ENCODE measurements at places on chromosomes 7 and 10. TPM values are rescaled to one million over a fixed set of nuclear protein-coding genes. Genes with fewer than 3 reads are reported as not detected.

DNA sequence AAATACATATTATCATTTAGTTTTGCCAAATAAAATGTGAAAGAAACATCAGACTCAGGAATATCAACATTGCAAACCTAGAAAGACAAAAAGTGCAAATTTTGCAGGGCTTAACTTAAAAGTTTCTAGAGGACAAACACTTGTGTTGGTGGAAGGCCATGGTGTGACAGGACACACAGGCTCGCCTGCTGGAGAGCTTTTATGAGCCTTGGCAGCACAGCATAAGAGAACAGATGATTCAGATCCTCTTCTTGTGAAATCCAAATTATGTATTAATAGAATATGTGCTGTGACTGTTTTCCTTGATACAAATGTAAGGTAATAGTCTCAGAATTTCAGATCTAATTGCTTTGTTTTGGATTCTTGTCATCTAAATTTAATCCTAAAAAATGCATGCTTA lies 72.9 kb upstream of the ABCB5 start:
- peak; percentile 56 for DNase-seq

GRCh38 chr10:77622889-77623291 lies 14.7 kb downstream of the KCNMA1 start:
- DNase-seq: no peak

The CCL24 gene
- not detected for total RNA-seq

GRCh38 chr7:88269586-88269985 lies 37.1 kb downstream of the STEAP4 start:
- no peak for DNase-seq

The ESYT2 gene
- 67.6 TPM for total RNA-seq

DNA sequence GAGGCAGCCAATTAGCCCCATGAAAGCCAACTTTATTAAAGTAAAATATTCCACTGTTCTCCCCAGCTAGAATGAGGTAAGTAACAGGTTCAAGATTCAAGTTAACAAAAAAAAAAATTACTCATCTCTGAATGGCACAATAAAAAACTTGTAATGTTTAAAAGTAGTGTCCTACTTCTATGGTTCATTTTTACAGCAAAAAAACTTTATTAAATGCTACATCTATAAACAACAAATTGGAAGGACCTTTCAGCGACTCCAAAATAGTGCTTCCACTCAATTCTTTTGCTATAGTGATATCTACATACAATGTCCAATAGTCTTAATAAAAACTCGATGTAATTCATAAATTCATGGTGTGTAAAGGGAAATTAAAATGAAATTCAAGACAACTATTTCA lies 59.2 kb downstream of the EZH2 start:
- no peak for DNase-seq

The NPFFR1 gene
- not detected for total RNA-seq

- no peak for DNase-seq
These were observed 57.7 kb downstream of the PRTFDC1 start for GRCh38 chr10:24894728-24895127.

DNA sequence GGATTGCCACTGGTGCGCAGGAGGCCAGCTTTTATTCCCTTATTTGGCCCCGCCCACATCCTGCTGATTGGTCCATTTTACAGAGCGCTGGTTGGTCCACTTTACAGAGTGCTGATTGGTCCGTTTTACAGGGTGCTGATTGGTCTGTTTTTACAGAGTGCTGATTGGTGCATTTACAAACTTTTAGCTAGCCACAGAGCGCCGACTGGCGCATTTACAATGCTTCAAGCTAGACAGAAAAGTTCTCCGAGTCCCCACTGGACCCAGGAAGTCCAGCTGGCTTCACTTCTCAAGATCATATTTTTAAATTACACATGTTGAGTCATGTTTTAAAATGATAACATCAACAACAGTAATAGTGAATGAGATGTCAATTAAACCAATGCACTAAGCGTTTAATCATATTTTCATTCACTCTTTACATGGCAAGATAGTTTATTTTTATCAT lies 128.3 kb downstream of the CUBN start:
- DNase-seq: no peak

DNA sequence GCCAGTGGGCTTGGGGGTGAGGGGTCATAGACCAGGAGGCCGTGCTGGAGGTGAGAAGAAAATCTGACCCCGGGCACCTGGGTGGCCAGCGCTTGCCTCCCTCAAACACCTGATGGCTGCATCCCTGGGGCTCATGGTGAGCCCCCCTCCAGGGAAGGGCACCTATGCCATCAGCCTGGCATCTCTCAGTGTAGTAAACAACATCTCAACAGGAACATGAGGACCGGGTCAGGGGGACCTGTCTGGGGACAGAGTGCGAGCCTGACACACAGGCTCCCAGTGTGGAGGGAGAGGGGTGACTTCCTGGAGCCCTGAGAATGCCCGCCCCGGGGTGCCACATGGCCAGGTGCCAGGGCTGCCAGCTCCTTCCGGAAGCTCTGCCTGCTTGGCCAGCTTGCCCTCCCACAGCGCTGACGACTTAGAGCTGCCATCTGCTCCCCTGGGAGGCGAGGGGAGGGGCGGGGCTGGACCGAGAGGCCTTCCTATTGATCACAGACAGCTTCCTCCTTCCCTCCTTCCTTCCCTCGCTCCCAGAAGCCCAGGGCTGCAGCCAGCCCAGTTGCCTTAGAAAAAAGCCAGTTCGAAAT lies 12.3 kb downstream of the STX1A start:
- no peak for DNase-seq

The UBE3C gene
- 116 TPM for total RNA-seq

- DNase-seq: peak; percentile 88
These were observed at the start of the genes DCLRE1A and NHLRC2 for GRCh38 chr10:113854013-113854760. DCLRE1A (minus strand) TSS chr10:113854082; CDS start chr10:113853182, 900 bp downstream. NHLRC2 (plus strand) TSS chr10:113854661; CDS start chr10:113854873, 212 bp downstream.

GRCh38 chr10:132033632-132034031 lies 32.1 kb upstream of the JAKMIP3 start:
- no peak for DNase-seq

The GLI3 gene
- total RNA-seq: 1.0 TPM

The SCART1 gene
- 0.28 TPM for total RNA-seq

The MINDY4 gene
- total RNA-seq: 2.7 TPM

GRCh38 chr10:106780632-106781031 lies 383.9 kb downstream of the SORCS1 start:
- no peak for DNase-seq

The POLD2 gene
- 89.1 TPM for total RNA-seq

All from dermis blood vessel endothelial cell (primary cell).